ENCODE measurements at places on chromosomes 5 and 9. TPM values are rescaled to one million over a fixed set of nuclear protein-coding genes. Genes with fewer than 3 reads are reported as not detected.

Gene FOXD4
- total RNA-seq = 0.38 TPM

DNA sequence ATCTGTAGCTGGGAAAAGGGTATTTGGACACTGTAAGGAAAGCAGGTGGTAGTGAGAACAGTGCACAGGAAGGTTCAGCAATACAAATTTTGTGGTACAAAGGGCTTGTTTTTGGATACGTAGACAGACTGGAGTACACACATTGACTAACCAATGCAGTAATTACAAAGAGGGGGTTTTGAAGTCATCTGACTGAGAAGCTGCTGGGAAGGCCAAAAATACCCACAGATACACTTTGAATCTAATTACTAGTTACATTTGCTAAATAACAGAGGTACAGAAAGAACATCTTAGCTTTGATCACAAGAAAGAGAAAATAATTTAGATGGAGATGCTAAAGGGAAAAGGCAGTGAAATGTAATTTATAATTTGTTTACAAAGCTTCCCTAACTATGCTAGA is 45.9 kb downstream of the PKD2L2 start:
- no peak for DNase-seq

DNA sequence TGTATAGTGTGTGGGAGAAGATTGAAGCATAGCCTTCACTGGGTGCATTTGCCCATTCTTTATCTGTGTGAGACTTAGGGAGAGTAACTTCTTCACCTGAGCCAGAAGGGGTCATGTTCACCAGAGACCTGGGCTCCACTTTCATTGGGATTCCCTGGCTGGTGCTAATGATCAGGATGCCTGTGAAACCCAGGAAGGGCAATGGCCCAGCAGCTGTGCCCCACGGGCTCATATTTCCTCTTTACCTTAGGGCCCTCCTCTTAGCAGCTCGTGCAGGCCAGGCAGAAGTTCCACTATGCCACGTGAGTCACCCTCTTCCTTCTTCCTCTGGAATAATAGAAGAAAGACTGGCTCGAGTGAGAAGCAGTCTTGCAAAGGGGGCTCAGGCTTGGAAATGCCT is 5.0 kb downstream of the PPARGC1B start:
- no peak for DNase-seq

DNA sequence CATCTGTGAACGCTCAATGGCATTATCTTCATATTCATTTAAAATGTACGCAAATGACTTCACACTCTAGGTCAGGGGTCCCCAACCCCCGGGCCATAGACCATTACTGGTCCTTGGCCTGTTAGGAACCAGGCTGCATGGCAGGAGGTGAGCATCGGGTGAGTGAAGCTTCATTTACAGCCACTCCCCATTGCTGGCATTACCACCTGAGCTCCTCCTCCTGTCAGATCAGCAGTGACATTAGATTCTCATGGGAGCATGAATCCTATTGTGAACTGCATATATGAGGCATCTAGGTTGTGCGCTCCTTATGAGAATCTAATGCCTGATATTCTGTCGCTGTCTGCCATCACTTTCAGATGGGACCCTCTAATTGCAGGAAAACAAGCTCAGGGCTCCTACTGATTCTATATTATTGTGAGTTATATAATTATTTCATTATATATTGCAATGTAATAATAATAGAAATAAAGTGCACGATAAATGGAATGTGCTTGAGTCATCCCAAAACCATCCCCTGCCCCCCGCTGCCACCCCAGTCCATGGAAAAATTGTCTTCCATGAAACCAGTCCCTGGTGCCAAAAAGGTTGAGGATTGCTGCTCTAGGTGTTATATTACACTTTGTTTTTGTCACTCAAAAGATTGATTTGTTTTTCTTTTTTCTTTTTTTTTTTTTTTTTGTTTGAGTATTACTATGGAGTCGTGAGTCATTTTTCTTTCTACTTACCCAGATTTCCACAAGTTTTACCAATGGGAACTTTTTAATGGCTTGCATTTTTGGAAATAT is 127.2 kb downstream of the DOCK8 start:
- DNase-seq = no peak

DNA sequence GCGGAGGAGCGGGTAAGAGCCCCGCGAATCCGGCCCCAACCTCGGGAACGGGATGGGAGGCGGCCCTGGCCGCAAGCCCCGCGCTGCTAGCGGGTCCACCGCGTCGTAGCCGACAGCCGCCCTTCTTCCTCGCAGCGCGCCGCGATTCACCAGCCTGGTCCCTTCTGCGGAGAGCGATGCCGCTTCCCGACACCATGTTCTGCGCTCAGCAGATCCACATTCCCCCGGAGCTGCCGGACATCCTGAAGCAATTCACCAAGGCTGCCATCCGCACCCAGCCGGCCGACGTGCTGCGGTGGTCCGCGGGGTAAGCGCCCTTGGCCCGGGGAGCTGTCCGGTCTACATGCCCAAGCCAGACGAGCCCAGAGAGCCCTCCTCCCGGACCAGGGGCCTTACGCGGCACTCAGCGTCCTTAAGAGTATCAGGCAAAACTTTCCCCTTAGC is 335 bp downstream of the ROPN1L start:
- no peak for DNase-seq

- no peak for DNase-seq
Observed at GRCh38 chr9:92001244-92001643, 51.2 kb upstream of the ROR2 start.

Gene TAF11L12
- total RNA-seq = not detected

Gene DIAPH1
- 277 TPM for total RNA-seq

DNA sequence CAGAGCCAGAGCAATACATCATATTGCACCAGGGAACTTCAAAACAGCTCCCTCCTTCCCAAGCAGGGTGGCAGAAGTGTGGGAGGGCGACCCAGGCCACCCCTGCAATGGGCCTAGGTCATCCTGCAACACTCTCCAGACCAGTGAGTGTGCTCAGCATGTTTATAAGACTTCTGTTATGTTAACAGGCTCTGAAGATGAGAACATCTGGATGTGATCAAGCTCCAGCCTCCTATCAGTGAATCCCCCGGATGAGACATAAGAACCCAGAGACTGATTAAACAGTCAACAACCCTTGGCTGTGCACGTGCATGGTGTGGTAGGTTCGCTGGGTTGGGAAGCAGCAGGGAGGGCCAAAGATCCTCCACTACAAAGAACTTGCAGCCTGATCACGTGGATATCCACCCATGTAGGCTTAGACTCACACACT is 63.3 kb downstream of the ABCA1 start:
- no peak for DNase-seq

- no peak for DNase-seq
Observed at GRCh38 chr5:33319841-33320240, 120.9 kb upstream of the TARS1 start.

DNA sequence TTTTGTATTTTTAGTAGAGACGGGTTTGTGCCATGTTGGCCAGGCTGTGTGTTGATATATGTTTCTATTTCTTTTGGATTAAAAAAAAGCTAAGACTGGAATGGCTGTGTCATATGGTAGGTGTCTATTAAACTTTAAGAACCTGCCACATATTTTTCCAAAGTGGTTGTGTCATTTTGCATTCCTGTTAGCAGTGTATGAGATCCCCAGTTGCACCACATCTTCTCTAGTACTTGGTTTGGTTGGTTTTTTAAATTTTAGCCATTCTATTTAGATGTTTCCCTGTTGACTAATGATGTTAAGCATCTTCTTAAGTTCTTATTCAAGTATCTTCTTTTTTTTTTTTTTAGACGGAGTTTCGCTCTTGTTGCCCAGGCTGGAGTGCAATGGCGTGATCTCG is 36.2 kb upstream of the MEGF9 start:
- DNase-seq = no peak

- DNase-seq = no peak
Observed at GRCh38 chr9:38737246-38737645, 17.3 kb upstream of the FAM240B start.

DNA sequence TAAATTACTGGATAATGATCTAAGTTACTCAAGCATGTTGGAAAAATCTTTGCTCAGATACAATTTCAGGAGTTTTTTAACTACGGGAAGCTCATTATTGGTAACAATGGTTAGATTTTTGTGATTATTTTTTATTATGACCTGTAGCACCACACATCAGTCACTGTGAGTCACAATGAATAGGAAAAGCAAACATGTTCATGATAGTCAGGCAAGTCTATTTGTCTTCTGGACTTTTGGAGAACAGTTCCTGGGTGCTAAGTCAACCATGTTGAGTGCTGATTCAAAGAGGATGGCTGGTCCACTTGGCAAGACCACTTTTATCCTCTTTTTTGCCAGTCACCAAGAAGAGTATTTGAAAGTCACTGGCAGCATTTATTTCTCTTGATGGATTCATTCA is 403.2 kb downstream of the KIF4B start:
- no peak for DNase-seq

Gene CACFD1
- total RNA-seq = 1.1 TPM

Gene PHF24
- total RNA-seq = not detected

GRCh38 chr5:149956685-149957084 is 3.9 kb upstream of the SLC26A2 start:
- DNase-seq = no peak

DNA sequence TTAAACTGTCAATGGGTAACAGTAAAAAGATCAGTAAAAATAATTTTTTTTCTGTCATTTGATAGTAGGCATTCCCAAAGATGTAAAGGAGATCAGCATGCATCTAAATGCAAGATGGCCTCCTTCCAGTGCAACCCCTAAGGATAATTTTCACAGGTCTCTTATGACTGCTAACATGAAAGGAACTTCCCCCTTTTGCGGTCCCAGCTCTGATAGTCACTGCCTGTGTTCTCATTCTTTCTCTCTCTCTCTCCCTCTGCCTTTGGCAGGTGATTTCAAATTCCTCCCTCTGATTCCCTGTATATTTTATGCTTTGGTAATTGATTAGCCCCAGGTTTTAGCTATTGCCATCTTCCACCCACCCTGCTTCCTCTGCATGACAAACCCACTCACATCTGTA is 8.9 kb downstream of the SPINK14 start:
- DNase-seq = no peak

GRCh38 chr9:83327750-83328622 is 210.2 kb downstream of the FRMD3 start:
- DNase-seq = no peak

Gene PPP2CA
- 98.4 TPM for total RNA-seq

Gene FGF10
- not detected for total RNA-seq

- DNase-seq = no peak
Observed at GRCh38 chr5:80919678-80920196, 40.4 kb upstream of the RASGRF2 start.

Data from naive thymus-derived CD4-positive, alpha-beta T cell (primary cell).